ENCODE measurements at places on chromosomes 5 and 9.

DNA sequence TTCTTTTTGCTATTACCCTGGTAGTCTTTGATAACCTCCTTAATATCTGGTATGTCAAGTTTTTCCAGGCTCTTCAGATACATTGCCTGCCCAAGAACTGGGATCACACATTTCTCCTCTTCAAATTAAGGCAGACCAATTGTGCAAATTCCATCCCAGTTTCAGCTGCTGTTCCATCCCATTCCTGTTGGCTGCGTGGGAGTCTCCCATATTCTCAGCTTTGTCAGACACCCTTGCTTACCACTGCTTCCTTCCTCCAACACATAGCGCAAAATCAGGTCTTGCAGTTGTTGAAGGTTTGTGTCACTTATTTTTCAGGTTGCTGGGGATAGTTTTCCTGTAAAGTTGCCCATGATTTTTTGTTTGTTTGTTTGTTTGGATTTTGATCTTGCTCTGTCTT, 15.2 kb downstream of the HCN1 start:
- DNase-seq, result no peak

GRCh38 chr5:98209418-98209817, 564.0 kb upstream of the RGMB start:
- DNase-seq, result no peak

DNA sequence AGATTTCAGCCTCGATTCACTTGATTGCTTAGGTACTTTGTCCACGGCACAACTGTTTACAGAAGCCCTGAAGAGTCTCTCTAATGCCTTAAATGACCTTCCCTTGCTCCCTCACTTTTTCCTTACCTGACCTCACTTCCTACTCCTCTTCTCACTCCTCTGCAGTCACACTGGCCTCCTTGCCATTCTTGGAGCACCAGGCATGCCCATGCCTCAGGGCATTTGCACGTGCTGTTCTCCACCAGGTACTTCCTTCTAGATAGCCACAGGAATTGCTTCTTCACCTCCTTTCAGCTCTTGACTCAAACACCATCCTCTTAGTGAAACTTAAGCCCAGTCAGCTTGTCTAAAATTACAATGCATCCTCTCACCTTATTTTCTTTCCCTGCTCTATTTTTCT, 52.4 kb upstream of the TRAF1 start:
- DNase-seq, result no peak

- DNase-seq, result peak; percentile 73
Observed at GRCh38 chr5:122259995-122260394, 52.0 kb upstream of the SNCAIP start.

Data from GM04504 (cell line).